ENCODE measurements at places on chromosomes 16 and 17.

- no peak for DNase-seq
Measured at GRCh38 chr17:5832886-5833285, 237.3 kb upstream of the WSCD1 start.

DNA sequence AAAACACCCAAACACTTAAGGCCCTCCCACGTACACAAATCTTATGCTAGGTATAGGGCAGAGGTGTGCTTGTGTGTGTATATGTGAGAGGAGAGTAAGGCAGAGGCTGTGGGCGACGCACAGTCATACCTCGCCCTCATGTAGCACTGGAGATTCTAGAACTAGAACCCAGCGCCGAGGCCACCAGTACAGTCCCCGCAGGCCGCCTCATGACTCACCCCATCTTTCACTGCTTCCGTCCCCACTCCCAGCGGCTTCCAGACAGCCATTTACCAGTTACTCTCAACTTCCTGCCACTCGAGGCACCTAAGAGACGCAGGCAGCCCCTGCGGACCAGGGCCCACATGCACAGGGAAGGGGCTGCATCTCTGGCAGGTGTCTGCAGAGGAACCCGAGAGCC is 23.2 kb upstream of the CYTH1 start:
- DNase-seq, result peak; percentile 72

DNA sequence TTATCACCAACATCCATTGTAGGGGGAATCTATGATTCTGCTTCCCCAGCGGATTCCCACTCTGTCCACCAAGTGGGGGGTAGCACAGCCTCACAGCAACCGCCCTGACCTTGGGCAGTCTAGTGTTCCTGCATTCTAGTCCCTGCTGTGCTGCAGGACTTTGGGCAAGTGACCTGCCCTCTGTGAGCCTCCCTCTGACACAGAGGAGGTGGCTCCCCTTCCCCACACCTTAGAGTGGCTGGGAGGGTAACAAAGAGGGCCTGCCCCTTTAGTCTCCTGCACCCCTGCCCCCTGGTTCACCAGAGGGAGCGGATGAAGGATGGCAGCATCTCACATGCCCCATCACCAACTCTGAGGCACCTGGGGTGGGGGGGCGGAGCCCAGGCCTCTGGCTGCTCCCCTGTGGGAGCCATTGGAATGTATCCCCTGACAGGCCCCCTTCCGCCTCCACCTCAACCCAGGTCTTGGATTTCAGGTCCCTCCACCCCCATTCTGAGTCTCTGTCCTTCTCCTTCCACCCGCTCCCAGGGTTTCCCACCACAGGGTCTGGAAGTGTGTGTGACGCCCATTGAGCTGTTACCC is 10.1 kb downstream of the GAS2L2 start:
- DNase-seq, result no peak

DNA sequence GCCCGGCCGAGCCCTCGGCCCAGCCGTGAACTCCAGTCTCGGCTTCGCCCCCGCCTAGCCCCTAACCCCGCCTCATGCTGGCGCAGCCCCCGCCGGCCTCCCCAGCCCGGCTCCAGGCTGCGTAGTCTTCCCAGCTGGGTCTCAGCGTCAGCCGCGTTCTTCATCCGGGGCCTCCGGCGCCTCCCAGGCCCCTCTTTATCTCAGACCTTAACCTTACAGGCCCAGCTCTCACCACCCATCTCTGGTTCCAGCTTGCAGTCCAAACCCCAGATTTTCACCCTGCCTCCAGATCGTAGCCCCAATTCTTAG is at the start of gene PROCA1:
Gene PROCA1, minus strand, starts transcription at position 166 of the 309 bp plus-strand sequence. CDS start 228 bp downstream, outside the sequence.
- peak; percentile 47 for DNase-seq

DNA sequence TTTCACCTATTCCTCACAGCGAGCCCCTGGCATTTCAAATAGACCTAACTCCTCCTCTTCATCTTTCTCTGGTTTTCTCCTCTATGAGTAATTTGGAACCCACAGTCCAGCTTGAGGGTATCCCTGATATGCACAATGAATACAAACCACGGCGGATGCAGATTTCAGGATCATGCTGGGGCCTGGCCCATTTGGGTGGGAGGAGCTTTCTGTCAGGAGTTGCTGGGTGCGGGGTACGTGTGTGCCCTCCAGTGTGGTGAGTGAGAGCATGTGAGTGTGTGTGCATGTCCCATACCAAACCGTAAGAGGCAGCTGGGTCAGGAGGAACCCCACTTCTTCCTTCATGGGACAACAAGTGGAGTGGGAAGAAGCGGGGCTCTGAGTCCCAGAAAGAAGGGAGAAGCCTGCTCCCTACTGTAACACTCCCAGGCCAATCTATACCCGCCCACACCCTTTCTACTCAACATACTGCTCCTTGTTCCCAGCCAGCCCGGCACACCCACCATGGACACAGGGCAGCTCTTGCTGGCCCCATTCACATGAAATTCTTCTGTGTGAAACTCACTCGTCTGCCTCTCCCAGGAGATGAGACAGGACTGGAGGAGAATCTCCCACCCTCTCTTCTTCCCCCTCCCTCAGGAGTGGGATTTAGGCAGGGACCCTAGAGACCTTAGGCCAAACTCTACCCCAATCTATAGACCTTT is 18.4 kb downstream of the CNTNAP1 start:
- DNase-seq, result no peak

- DNase-seq, result no peak
Measured at GRCh38 chr16:50378417-50378816, 9.6 kb upstream of the BRD7 start.

GRCh38 chr16:68900009-68900408 is 56.7 kb downstream of the TANGO6 start:
- no peak for DNase-seq

- DNase-seq, result no peak
Measured at GRCh38 chr16:66486773-66487579, 59.9 kb downstream of the BEAN1 start.

DNA sequence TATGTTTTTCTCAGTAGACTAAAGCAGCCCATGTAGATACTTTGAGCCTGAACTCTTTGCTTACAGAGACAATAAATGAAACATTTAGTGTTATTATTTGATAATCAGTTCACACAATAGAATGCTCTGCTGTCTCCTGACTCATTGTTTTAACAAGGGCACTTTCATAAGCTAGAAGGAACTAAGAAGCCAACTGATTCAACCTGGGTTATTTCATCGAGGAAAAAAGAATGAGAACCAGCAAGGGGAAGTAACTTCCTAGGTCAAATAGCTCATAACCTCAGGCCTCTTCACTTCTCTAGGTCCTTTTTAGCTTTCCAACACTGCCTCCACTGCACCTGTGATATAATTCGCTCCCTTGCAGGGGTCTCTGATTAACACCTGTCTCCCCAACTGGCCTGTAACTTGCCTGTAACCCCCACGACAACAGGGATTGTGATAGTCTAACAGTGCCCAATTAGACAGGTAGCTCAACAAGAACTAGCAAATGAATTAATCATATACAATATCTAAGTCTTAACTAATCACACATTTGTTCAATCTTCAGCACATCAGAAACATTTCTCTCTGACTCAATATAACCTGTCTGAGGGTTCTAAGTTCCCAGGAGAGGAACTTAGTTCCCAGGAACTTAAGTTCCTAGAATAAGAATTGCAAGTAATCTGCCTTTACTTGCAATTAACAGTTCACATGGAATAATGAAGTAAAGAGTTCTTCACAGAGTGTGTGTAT is 34.8 kb downstream of the RFFL start:
- no peak for DNase-seq

DNA sequence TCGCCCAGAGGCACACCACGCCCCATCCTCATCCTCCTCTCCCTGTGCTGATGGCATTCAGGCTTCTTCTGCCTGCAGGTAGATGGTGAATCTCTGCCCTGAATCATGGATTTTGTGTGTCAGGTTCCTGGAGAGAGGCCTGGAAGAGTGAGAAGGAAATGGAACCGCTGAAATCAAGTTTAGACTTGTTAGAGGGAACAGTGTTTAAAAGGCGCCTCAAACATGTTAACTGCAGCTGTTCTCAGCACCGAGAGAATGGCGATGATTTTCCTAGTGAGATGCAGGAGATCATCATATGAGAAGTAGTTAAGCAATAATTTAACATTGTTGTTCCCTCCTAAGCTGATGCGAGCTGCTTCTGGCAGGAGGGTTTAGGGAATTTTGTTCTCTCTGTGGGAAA is 744.4 kb upstream of the EEF2KMT start:
- DNase-seq, result no peak

DNA sequence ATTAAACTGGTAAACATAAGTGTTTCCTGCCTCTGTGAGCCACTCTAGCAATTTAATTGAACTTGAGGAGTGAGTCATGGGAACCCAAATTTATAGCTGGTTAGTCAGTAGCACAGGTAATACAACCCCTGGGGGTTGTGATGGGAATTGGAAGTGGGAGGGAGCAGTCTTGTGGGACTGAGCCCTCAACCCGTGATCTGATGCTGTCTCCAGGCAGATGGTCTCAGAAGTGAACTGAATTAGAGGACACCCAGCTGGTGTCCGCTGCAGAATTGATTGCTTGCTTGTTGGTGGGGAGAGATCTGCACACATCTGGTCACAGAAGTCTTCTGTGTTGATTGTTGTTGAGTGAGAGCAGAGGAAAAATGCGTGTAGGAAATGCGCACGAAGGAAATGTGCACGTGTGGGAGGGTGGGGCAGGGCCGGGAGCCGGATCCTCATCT is 7.7 kb upstream of the ST6GALNAC2 start:
- DNase-seq, result no peak

DNA sequence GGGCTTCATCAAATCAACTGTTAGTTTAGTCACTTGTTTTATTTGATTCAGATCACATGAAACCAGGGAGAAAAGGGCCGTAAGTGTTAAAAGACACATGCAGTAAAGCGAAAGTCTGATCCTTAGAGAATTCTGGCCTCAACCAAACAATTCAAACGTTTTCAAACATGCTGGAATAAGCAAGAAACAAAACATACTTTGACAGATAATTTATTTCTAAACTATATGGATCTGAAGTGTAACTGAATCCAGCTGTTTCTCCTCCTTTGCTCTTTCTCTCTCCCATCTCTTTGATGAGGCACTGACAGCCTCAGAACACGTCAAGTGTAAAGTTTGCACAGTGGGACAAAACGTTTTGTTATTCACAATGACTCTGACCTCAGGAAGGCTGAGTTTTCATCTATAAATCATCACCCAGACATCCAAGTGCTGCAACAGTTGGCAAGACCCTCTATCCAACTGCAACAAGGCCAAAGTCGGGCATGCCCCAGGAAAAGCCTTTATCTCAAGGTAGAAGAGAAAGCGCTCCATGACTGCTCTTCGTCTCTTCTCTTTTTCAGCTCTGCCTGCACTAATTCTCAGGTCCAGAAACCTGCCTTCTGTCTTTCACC is 267.1 kb upstream of the MYOCD start:
- no peak for DNase-seq

- DNase-seq, result peak; percentile 22
Measured at GRCh38 chr16:67248401-67249177, at the start of gene SLC9A5. TSS of gene SLC9A5 (plus strand) at chr16:67248979. CDS start at chr16:67249015, 36 bp downstream.

GRCh38 chr17:49223517-49224197 is 6.9 kb downstream of the PHOSPHO1 start:
- DNase-seq, result peak; percentile 63

- DNase-seq, result no peak
Measured at GRCh38 chr17:21823643-21824042, 131.3 kb downstream of the KCNJ18 start.

GRCh38 chr17:9926150-9926804 is 21.2 kb upstream of the RCVRN start:
- no peak for DNase-seq

- DNase-seq, result peak; percentile 19
Measured at GRCh38 chr17:49290690-49291359, 60.2 kb upstream of the PHOSPHO1 start.

DNA sequence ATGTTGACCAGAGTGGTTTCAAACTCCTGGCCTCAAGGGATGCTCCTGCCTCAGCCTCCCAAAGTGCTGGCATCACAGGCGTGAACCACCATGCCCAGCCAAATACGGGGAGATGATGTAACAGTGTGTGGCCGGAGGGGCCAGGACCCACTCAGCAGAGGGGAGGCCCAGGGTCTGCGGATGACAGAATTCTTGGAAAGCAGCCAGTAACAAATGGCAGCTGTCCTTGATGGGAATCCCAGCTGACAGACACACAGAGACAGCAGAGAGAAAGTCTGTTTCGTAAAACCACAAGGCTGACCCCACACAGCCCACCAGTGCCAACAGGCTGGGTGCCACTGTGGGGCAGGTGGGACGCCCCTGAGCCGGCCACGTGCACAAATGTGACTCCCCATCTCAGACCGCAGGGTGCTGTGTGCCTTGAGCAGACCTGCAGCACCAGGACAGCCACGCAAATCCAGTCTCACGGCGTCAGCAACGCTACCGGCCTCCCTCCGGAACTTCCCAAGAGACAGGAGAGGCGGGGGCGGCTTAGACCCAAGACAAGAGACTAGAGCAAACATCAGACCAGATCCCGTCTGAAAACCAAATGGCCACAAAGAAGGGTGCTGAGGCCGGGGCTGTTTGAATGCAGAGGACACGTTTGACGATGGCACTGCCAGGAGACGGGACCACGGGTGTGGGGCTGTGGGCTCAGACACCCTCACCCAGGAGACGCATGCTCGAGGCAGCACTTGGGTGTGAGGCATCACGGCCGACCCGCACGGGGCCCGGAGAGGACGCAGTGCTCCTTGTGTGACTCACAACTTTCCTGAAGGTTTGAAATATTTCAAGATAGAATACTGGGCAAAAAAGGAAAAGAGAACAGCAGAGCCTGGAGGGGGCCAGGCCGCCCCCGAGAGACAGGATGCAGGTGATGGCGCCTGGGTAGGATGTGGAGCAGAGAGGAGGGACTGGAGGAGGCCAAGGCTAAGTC is 24.6 kb downstream of the CTU2 start:
- no peak for DNase-seq

All from activated CD4-positive, alpha-beta T cell treated with anti-CD3 and anti-CD28 coated beads, Interleukin-2, amount 10 ng/mL, durations not matched to agents 7 days and 5 days (primary cell).